ENCODE measurements at places on chromosomes 11 and 22.

GRCh38 chr22:42080287-42080686, 787 bp downstream of the SMDT1 start:
- DNase-seq: peak; percentile 25

DNA sequence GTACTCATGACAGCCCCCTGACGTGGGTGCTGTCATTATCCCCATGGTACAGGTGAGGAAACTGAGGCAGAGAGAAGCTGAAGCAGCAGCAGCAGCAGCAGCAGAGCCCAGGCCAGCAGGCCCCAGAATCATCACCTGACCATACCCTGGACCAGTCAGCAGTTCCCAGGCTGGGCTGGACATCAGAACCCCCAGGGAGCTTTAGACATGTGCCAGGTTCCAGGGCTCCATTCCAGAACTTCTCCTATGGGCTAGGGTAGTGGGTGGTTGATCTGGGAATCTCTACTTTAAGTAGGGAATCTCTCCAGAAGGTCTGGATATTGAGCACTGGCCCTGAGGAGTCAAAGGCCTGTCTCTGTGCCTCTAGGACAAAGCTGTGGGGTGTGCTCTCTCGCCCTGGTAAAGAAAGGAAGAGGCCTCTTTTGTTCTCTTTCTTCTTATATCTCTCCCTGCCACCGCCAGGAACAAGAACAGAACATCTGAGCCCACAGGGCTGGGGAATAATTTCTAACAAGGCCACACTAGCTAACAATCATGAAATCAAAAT, 26.6 kb downstream of the MAFF start:
- no peak for DNase-seq

- DNase-seq: no peak
These were observed 79.9 kb downstream of the GRAMD1B start for GRCh38 chr11:123509737-123510578.

- no peak for DNase-seq
These were observed 206.4 kb downstream of the DBX1 start for GRCh38 chr11:19953909-19954308.

DNA sequence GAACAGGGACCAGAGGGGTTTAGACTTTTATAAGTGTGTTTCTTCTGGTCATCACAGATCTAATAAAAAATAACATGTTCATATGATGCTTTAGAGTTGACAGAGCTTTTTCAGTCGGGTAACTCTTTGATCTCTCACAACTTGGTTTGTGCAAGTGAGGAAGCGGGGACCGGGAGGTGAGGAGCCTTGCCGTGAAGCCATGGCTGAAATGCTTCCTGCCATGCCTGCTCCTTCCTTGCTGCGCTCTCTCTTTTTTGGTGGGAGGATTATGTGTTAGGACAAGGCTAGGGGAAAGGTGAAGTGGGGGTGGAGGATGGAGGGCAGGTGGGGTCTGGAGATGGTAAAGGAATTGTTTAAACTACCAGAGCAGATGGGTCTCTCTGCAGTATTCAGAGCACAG, 23.8 kb downstream of the TEAD1 start:
- DNase-seq: no peak

GRCh38 chr22:46415776-46416519, 80.4 kb downstream of the TRMU start:
- DNase-seq: no peak

- DNase-seq: no peak
These were observed 24.3 kb downstream of the ARFGAP2 start for GRCh38 chr11:47152126-47152952.

DNA sequence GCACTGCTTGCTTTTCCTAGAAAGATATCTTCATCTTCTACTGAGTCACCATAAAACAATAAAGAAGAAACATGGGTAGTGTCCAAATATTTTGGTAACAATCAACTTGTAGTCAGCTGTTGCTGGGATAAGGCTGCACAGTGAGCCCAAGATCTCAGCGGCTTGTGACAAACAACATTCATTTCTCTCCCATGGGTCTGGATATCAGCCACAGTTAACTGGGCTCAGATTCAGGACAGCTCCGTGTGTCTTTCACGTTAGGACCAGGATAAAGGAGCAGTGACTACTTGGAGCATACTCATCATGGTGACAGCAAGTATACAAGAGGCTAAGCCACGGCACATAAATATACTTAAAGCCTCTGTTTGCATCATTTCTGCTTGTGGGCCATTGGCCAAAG, 27.9 kb upstream of the GRK3 start:
- DNase-seq: no peak

DNA sequence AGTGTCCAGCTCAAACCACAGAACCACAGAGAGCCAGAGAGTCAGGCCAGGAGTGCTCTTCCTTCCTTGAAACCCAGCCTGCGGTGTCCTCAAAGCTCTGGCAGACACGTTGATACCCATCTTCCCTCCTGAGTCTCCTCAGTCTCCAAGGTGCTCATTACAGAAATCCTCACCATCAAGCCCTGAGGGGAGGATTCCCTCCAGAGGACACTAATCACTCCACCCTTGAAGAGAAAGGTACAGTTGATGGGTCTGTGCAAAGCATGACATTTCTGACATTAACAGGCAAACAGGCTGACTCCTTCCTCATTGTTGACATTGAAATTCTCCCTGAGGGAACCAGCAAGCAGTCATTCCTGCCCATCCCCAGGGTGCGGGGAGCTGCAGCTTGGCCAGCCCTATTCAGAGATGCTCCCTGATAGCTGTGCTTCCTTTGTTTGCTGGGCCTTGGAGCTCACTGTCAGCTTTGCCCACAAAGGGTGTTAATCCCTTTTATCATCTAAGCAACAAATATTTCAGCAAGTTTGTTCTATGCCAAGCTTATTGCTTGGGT, 101.7 kb upstream of the CSNK2A3 start:
- DNase-seq: no peak

GRCh38 chr11:97656356-97656755, 1266.5 kb downstream of the JRKL start:
- no peak for DNase-seq

DNA sequence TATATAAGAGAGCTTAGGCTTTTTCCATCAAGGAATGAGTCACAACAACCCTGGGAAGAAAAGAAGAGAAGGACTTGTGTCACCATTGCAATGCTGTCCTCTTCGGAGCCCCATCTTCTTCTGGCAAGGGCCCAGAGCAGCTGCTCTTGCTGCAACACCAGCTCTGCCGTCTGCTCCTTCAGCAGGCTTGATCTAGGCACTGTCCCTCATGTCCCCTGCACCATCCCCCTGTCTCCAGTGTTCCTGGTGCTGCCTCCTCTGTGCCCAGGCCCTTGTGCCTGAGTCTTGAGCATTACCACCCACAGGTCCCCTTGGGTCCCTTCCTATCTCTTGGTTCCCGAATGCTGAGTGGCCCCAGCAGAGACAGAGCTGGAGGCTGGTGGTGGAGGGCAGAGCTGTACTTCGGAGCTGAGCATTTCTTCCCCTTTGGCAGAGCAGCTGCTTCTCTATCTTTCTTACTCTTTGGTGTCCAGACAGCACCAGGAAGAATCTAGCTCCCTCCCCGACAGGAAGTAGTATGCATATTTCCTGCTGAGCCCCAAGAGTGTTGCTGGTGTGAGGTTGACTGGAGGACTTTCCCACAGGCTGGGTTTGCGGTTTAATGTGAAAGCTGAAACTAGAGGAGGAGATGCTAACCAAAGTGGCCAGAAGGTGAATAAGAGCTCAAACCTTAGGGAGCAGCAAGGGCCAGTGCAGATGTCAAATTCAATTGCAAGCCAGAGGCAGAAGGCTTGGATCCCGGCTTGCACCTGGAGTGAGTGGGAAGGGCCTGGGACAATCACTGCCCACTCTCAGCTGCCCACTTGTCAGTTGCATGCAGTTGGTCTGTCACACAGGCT, 27.8 kb downstream of the WEE1 start:
- peak; percentile 86 for DNase-seq

DNA sequence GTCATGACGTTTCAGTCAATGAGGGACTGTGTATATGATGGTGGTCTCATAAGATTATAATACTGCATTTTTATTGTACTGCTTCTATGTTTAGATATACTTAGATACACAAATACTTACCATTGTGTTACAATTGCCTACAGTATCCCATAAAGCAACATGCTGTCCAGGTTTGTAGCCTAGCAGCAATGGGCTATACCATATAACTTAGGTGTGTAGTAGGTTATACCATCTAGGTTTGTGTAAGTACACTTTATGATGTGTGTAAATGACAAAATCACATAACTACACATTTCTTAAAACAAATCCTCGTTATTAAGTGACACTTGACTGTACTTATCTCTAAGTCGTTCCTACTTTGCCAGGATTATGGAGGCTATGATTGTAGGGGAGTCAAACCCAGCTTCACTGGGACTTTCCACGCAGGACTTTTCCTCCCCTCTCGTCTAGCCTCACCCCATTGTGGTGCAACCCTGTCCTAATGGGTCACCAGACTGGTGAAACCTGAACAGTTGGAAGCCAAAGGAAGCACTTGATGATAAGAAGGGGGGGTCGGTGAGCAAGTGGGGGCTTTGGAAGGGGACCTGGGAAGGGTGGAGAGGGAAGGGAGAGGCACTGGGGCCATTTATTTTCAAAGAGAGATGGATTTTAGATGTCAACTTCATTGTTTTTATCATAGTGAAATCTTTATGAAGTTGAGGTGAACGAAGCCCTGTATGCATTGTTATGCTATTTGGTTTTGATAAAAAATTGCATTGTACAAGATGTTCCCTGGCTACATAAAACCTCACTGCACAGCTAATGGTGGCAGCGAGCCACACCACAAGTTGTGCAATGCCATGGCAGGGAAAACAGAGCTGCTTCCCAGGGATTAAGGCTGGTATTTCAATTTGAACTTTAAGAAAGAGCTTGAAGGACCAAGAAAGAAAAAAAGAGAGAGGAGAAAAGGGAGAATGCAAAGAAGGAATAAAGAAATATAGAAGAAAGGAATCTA, 129.1 kb downstream of the EHF start:
- no peak for DNase-seq

DNA sequence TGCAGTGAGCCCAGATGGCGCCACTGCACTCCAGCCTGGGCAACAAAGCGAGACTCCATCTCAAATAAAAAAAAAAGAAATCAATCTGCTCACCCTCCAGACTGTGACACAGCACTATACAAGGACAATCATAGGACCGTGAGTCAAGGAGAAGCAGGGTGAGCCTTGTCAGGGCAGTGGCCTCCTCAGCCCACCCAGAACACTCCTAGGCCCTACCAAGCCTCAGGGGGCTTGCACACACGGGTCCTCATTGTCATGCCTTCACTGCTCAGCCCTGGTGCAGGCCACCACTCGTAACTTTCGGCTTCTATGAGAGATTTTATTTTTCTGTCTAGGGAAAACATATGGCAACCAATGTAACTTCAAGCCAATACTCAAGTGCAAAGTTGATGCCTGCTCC, 35.8 kb downstream of the DGCR2 start:
- DNase-seq: no peak

DNA sequence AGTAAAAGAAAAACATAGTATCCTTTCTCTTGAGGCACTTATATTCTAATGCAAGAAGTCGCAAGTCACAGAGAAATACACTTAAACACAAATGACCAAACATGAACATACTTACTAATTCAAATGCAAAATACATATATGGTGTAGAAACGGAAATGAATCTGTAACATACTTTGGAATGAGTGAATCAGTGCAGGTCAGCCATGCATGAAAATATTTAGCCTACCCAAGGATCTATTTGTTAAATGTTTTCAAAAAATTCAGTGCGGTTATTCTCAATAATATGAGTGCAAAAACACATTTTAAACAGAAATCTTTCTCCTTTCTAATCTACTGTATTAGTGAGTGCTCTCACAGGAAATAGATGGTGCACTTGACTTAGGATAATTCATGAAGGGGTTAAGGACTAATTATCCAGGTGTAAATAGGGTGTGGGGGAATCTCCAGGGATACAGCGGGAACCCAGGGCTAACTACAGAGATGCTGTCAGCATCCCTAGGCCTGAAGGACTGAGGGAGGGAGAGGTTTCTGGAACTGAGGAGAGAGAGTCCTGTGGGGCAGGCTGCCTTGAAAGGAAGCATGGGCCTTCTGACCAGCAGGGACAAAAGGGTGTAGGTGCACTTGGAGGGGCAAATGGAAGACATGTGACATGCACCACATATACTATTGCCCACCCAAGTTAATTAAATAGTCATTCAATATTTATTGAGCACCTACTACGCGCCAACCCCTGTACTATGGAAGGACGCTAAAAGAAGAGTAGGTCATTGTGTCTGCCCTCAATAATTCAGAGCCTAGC, 139.2 kb downstream of the MAML2 start:
- no peak for DNase-seq

- DNase-seq: no peak
These were observed 25.2 kb upstream of the PTPRJ start for GRCh38 chr11:47955061-47955755.

DNA sequence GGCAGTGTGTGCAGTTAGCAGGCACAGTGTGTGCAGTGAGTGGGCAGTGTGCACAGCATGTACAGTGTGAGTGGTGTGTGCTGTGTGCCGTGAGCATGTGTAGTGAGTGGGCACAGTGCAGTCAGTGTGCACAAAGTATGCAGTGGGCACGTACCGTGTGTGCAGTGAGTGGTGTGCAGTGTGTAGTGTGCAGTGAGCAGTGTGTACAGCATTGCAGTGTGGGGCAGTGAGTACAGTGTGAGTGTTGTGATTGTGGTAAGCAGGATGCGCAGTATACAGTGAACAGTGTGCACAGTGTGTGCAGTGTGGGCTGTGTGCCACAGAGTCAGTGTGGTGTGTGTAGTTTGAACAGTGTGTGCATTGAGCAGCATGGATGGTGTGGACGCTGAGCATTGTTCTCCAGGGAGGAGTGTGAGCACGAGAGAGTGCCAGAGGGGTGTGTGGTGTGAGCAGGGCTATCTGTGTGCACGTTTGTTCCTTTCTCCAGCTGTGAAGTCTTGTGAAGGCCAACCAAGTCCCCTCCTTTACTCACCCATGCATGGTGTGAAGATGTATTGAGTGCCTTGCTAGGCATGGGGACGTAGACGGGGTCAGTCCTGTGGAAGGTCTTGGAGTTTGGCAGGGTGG, 3.0 kb downstream of the SHANK3 start:
- DNase-seq: no peak

GRCh38 chr11:65899356-65900124, 648 bp downstream of the FOSL1 start:
- DNase-seq: peak; percentile 87

DNA sequence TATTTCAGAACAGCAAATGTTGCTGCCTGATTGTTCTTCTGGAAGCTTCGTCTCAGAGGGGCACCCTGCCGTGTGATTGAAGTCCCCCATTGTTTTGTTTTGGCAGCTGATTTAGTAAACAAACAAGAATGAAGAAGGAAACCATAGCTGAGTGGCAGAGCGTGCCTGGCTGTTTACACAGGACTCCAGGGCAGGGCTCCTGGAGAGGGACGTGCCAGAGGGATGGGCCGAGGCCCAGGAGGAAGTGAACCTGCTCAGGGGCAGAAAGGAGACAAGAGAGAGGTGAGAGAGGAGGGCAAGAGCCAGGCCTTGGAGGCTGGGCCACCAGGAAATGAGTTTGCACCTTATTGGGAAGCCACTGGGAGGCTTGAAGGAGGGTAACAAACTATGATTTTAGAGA, 85.5 kb upstream of the B3GAT1 start:
- no peak for DNase-seq

GRCh38 chr11:73716153-73717056, 44.5 kb downstream of the RAB6A start:
- DNase-seq: no peak

Measured in activated T-cell treated with anti-CD3 and anti-CD28 coated beads, Interleukin-2, amount 50 U/mL, for 72 hours (primary cell).